ENCODE measurements at places on chromosomes 13 and 19.

DNA sequence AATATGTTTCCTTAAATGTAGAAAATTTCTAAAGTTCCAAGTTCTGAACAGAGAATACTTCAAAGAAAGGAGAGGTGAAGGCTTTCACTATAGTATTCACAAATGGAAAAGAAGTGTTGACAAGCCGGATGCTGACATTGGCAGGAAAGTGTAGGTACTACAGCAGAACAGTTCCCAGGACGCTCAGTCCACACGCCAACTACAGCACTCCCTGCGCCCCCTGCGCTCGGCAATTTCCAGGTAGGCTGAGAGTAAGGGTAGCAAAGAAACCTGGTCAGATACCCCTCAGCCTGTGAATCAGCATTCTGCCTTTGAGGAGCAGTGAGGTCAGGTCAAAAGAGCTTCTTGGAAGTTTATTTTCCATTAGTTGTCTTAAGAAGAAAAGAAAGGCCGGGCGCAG, 115.3 kb downstream of the NALCN start:
- DNase-seq = no peak

- no peak for DNase-seq
Observed at GRCh38 chr19:41552558-41552957, 23.4 kb upstream of the CEACAM21 start.

DNA sequence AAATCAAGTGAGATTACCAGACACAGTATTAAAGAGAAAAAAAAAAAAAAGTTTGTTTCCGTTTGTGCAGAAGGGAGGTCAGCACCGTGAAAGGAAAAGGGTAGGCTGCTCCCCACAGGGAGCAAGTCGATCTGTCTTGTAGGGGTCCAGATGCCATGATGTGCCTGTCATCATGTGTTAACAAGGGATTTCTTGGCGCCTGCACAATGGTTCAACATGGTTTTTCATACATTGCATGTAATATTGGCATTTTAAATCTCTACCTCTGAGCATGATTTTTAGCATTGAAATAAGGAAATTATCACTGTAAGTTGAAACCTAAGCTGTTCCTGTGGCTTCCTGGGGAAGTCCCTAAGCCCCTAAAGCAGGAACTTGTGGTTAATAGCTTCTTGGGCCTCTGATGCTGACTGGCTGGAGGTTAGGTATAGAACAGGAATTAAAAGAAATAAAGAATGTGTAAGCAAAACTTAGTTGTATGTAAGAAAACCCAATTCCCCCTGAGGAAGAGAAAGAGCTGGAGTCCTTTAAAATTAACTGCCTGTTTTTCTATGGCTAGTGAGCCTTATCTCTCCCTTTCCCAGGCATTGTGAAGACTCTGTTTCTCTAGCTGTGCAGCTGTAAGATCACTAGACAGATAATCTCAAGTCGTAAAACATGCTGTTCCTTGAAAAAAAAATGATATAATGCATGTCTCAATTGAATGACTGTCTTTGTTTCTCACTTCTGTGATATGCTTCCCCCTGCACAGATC, 7.4 kb upstream of the FCGBP start:
- no peak for DNase-seq

DNA sequence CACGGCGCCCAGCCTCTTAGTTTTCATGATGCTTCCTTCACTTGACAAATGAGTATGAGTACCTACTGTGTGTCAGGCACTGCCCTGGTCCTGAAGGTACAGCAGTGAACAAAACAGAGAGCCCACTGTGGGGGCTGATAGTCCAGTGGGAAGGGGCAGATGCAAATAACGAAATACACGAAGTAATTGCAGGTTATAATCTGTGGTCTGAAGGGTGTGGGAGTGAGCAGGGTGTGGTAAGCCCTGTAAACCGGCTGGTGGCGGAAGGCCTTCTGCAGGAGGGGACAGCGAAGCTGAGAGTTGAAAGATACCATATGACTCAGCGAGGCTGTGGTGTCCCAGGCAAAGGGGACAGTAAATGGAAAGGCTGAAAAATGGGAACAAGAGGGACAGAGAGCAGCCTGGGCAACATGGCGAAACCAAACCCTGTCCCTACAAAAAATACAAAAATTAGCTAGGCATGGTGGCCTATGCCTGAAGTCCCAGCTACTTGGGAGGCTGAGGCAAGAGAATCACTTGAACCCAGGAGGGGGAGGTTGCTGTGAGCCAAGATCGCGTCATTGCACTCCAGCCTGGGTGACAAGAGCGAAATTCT, 60.5 kb downstream of the MAP4K1 start:
- no peak for DNase-seq

DNA sequence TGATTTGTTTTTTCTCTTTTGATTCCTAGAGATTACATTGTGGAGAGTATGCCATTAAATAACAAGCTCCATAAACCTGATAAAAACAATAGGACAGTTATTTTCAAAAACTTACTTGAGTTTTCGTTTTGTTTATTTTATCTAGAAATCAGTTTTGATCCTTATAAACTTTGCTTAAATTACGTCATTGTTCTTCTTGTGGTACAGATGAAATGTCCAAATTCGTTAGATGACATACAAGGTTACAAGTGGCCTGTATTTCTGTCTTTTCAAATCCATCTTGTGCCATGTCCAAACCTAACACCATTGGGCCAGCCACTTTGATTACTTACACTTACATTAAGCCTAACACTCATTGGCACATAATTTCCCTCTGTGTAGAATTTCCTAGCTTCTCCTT, 372.0 kb downstream of the PCDH9 start:
- DNase-seq = no peak

DNA sequence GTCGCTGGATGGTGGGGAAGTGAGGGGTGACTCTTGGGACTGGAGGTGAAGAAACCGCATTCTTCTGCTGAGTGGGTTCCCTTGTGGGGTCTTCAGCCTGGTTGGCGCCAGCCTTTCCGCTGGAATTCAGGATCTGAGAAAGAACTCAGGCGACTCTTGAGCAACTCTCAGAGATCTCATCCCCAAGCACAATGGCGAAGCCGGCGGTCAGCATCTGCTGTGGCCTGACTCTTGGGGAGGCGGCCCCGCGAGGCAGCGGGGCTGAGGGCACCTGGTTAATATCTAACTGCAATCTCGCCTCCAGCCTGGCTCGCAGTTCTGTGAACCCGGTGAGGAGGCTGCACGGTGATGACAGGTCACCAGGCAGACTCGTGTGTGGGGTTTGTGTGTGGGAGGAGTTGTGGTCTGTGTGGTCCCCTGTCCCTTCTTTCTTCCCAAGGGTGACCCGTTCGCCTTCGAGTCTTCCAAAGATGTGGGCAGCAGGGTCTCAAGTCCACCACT, 883 bp downstream of the ZNF441 start:
- DNase-seq = no peak

GRCh38 chr19:44758596-44758995, 10.1 kb downstream of the BCL3 start:
- DNase-seq = no peak

GRCh38 chr13:29196409-29197074, 376.4 kb downstream of the MTUS2 start:
- no peak for DNase-seq

- DNase-seq = no peak
Observed at GRCh38 chr19:33461256-33462111, 60.1 kb downstream of the PEPD start.

DNA sequence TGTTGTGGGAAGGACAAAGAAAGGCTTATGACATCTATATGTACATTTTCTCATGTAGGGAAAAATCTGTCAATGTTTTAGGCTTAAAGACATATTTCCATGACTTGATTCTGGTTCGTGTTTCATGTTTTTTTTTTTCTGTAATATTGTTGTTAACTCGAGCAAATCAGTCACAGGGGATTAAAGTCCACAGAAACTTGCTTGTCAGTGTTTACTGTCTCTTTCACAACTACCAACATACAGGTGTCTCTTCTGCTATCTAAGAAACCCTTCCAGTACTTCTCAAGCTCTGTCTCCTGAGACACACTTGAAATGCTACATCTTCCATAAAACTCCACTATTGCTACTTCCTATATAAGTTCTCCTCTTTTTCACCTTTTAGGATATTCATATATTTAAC, 130.9 kb upstream of the SLITRK6 start:
- DNase-seq = no peak

- DNase-seq = no peak
Observed at GRCh38 chr19:11236324-11237301, 2.8 kb upstream of the ANGPTL8 start.

Data from cortex of kidney (tissue), 1 donor.